ENCODE measurements at places on chromosomes 16 and 17.

GRCh38 chr17:50684612-50685333, 22.9 kb downstream of the ANKRD40 start:
- no peak for DNase-seq

- no peak for DNase-seq
Observed at GRCh38 chr17:4766723-4767122, 5.0 kb upstream of the TM4SF5 start.

DNA sequence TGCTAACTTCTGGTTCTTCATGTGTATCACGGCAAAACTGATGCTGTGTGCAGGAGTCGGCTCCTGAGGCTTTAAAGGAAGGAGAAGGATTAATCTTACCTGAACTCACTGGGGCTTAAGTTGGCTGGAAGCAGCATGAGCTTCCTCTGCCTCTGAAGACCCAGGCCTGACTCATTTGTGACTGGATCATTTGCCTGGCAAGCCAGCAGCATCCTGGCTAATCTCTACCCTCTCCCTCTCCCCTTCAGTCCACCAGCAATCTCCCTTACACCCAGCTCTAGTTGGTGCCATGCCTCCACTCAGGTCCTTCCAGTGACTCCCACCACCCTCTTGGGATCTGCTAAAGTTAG, 150.3 kb downstream of the IRX3 start:
- no peak for DNase-seq

DNA sequence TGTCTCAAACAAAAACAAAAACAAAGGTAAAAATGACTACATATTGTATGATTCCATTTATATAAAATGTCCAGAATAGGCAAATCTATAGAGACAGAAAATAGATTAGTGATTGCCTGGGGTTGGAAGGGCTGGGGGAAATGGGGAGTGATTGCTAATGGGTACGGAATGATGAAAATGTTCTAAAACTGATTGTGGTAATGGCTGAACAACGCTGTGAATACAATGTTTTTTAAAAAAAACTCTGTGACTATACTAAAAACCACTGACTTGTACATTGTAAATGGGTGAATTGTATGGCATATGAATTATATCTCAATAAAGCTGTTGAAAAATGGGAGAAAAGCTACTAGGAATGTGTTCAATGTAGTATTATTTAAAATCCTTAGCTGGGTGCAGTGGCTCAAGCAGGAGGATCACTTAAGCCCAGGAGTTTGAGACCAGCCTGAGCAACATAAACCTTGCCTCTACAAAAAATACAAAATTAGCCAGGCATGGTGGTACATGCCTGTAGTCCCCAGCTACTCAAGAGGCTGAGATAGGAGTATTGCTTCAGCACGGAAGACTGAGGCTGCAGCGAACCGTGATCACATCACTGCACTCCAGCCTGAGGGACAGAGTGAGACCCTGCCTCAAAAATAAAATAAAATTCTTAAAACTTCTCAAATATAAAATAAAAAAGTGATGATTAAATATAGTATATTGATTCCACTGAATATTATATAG, 47.9 kb downstream of the TOM1L2 start:
- DNase-seq = no peak

- no peak for DNase-seq
Observed at GRCh38 chr17:64355536-64356303, 34.9 kb downstream of the PECAM1 start.

DNA sequence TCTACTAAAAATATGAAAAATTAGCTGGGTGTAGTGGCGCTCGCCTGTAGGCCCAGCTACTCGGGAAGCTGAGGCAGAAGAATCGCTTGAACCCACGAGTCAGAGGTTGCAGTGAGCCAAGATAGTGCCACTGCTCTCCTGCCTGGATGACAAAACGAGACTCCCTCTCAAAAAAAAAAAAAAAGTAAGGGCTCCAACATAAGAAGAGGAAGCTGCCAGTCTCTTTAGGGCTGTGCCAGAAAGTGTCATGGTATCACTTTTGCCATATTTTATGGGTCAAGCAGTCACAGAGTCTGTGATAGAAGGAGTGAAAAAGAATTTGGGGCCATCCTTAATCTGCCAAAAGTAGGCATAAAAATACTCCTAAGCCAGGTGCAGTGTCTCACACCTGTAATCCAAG, 1.4 kb upstream of the PIPOX start:
- DNase-seq = no peak

All from amygdala (tissue), 56 donors.